BE2C (cell line): ENCODE measurements at places on chromosomes 4 and X.

- no peak for DNase-seq
Measured at GRCh38 chrX:13659063-13659462, 6.1 kb downstream of the TCEANC start.

- DNase-seq: no peak
Measured at GRCh38 chr4:18025288-18025687, 3.7 kb upstream of the LCORL start.

GRCh38 chr4:39568805-39569204, 41.6 kb upstream of the UGDH start:
- no peak for DNase-seq

- DNase-seq: no peak
Measured at GRCh38 chrX:17187136-17187756, 187.8 kb upstream of the NHS start.

GRCh38 chrX:153648358-153649177, 1.6 kb downstream of the DUSP9 start:
- no peak for DNase-seq

DNA sequence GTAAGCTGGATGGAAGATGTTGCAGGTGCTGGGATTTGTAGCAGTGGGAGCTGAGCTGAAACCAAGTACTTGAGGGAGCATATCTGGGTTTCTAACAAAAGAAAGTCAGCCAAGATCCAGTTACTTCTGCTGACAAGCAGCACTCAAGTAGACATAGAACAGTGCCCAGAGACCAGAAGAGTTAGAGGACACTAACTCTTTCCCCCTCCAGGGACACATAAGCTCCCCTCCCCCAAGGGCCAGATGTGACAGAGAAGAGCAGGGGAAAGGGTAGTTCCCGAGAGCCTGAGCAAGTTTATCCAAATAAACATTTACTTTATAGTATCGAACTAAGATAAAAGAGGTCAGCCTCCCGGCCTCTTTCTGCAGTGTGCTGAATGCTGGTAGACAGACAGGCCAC, 12.2 kb downstream of the TRPC3 start:
- no peak for DNase-seq

- DNase-seq: no peak
Measured at GRCh38 chr4:70734971-70735370, 13.2 kb downstream of the RUFY3 start.

DNA sequence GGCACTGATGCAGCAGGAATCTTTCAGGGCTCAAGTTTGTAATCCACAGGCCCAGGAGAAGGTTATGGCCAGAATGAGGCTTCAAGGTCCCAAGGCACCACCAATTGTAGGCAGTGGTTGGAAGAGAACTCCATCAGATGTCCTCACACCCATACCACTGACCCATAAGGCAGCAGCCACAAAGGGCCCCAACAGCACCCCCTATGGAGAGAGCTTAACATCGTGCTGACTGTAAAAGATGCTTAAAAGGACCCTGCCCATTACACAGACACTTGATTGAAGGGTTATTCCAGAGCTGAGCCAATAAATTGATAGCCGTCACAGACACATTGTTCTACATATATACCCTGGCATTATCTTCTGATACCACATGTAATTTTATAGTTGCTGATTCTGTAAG, 113.7 kb downstream of the SOWAHB start:
- DNase-seq: peak; percentile 23

GRCh38 chrX:22206781-22207180, 65.9 kb upstream of the CBLL2 start:
- DNase-seq: no peak
